ENCODE measurements at places on chromosomes 12 and 14.
A peak's percentile ranks its signal among the peaks of the same experiment; 100 is the strongest.

GRCh38 chr12:46349253-46349652, 23.3 kb downstream of the SLC38A2 start:
- DNase-seq = no peak

GRCh38 chr12:79936670-79937069, 1.8 kb upstream of the PPP1R12A start:
- DNase-seq = no peak

DNA sequence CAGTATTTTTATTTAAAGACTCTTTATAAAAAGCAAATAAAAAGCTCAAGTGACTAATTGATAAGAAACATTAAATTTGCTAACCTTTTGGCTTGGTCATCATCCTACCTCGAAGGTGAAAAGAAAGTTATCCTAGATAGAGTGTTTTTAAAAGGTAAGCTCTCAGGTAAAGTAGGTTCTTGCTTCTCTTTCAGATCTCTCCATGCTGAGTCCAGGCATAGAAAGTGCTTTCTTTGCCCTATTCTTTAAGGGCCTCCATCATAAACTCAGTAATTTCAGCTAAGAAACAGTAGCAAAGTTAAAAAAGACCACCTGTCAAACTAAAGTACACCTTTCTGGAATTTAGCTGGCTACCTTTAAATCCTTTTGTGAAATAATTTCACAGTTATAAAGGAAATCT, 20.6 kb upstream of the ANHX start:
- DNase-seq = no peak

GRCh38 chr12:64633011-64633939, 23.0 kb downstream of the RASSF3 start:
- no peak for DNase-seq

DNA sequence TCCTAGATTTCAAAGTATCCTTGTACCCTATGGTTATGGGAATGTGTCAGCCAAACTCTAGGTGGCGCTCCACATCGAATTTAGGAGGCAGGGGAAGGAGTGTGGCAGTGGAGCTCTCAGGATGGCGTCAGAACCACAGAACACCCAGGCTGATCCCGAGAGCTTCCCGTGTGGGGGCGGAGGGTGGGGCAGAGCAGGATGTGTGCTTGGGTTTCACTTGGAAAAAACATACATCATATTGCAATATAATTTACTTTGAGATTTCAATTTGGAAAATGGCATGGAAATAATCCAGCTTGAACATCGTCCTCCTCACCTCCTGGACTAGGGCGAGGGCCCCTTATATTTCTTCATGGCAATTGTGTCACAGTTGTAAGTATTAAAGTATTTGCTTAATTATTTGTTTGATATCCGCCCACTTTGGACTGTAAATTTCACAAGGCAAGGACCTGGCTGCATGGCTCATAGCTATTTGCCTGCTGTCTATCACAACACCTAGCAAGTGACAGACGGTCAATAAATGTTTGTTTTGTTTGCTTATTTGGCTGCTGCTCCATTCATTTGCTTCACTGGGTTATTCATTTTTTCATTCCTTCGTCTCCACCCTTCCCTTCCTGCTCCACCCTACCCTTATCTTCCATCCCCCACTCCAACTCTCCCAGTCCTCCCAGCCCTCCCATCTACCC, 221.5 kb upstream of the HMGA2 start:
- DNase-seq = no peak

DNA sequence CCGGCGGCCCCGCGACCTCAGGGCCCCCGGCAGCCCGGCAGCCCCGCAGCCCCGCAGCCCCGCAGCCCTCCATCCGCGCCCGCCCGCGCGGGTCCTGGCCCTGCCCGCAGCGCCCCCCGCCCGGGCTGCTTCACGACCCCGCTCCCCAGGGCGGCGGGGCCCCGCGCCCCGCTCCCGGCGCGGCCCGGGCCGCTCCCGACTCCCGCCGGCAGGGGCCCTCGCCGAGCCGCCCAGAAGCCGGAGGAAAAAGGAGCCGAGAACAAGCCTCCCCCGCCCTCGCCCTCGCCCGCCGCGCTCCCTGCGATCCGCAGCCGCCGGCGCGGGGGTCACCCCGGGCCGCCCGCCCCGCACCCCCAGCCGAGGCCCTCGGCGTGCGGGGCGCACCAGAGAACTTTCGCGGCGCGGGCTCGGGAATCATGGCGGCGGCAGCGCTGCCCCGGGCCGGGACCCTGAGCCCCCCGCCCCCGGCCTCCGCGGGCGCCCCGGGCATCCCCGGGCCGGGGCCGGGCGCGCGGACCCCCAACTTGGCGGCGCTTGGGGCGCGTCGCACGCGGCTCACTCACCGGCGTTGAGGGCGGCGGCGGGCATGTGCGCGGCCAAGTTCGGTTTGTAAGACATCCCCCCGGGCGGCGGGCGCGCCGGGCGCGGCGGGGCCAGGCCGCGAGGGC, 521 bp downstream of the CDK2AP1 start:
- peak; percentile 43 for DNase-seq

DNA sequence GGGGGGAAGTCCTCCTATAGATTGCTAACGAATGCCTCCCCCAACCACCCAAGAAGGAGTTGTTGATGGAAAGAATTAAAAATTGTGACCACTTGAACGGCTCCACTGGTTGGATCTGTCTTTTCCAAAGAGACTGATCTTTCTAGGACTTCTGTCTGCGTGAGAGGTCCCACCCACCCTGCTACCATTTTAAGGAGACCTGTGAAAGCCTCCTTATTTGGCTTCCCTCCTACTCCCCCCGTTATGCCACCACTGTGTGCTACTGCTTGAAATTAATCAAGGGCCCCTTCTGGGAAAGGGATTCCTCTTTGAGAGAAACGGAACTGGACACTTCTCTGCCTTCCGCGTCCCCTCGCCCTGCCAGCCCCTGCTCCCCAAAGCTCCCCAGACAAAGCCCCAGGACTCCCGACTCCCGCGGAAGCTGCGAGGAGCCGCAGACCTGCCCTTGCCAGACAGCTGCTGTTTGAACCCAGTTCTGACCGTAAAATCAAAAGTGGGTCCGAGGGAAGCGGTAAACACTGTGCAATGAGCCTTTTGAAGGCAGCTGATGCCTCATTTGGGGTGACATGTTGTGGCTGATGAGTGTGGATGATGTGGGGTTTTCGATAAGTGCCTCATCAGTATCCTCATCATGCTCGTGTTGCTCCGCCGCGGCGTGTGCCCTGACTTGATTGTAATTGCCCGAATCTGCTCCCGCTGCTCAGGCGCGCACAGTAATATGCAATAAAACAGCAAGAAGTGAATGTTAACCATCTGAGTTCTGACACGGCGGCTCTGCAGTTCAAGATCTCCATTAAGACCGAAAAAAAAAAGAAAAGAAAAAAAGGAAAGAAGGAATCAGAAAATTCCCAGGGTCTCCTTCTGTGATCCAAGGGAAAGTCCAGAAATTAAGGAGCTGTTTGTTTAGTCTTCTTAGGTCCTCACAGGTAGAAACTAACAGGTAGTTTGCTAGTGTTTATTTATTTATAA, 48.2 kb downstream of the MBIP start:
- no peak for DNase-seq

DNA sequence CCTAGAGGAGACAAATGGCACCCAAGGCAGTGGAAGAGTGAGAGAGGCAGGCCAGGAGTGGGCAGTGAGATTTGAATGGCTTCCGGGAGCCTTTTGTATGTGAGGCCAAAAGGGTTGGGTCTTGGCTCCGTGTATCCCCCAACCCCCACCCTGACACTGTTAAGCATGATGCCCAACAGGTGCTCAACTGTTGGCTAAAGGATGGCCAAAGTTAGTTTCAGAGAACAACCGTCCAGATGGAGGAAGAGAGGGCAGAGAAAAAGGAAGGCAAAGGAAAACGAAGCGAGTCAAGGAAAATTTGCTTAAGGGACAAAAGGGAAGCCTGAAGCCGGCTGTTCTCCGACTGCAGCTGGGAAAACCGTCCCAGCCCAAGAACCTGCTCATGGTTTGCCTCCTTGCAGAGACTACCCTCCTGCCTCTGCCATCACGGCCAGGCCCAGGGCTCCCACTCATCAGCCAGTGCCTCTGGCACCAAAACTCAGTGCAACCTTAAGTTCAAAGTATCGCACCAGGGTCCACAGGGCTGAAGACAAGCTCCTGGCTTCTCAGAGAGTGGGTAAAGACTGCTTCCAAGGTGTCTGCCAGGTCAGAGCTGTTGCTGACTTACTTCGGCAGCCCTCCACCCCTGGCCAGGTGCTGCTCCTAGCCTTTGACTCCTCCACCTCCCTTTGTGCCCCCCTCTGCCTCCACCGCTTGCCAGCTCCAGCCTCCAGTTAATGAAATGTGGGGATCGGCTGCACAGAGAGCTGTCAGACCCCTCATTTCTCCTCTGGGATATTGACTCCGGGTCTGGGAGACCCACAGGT, 4.2 kb upstream of the C1QL4 start:
- no peak for DNase-seq

DNA sequence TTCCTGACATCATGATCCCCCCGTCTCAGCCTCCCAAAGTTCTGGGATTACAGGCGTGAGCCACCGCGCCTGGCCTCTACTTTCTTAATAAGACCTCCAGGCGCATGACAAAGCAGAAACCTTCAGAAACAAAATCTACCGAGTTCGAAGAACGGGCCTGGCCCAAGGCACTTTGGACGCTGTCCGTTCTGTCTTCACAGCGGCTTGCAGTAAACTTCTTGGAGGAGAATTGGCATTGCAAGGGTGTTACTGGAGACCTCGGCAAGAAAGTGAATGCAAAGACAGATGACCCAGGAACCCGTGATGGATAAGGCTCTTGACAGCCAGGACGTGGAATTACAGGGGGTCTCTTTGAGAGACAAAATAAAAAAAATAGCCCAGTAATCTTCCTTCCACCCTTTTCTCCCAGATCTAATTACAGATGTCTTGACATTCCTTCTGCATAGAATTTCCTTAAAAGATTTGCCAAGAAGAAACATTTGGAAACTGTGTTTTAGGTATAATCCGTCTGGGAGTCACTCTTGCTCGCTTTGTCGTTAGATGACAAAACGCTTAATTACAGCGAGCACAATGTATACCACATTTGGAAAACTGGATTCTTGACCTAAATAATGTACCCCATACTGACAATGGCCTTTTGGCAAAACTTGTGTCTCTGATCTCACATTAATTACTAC, 83.2 kb upstream of the TBX3 start:
- DNase-seq = no peak

DNA sequence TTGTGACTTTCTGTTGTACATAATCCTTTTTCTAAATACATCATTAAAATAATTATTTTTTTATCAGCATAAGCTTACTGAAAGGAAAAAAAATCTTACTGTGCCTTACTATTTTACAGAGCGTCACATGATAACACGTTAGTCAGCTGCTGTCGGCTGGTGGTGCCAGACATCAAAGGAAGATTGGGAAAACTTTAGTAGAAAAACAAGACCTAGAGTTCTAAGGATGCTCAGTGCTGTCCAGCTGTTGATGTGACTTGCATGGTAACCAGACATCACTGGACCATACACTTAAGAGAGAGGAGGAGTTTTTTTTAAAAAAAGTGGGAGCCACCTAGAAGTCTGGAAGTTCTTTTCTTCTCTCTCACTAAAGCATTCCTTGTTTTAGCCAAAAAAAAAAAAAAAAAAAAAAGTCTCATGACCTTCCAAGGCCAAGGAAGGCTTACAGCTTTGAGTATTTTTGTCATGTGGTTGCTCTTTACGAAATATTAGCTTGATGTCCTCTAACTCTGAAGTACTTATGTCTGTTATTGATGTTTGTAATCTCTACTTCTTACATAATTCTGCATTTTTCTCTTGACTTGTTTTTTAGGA, 4.5 kb downstream of the RASSF8 start:
- DNase-seq = no peak

- DNase-seq = no peak
Measured at GRCh38 chr12:25200703-25201102, 5.7 kb downstream of the ETFRF1 start.

DNA sequence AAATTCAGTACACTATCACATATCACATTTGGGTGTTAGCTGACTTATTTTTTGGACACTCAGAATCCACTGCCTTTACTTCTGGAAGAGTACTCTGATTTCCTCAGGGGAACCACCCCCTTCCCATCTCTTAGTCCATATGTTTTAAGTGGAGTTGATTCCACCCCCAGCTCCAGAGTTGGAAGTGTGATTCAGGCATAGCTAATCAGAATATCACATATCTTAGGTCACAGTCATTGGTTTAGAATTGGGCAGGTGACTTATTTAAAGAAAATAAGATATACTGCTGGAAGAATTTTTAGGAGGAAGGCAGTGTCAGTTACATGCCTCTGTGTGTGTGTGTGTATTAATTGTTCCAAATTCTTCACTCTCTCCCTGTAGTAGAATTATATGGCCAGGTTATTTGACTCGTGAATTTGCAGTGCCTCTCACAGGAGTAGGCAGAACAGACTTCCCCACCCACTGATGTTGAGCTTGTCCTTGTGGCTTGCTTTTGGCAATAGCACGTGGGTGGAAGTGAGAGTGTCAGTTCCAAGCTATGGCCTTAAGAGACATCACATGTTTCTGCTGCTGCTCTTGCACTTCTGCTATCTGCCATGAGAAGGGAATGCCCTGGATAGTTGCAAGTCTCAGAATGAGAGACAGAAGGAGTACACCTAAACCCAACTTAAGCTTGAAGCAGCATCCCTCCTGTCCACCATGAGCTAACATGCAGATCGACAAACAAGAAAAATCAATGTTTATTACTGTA, 6.4 kb upstream of the GAS2L3 start:
- DNase-seq = no peak

GRCh38 chr12:47307680-47308399, 228.1 kb upstream of the AMIGO2 start:
- DNase-seq = peak; percentile 53

DNA sequence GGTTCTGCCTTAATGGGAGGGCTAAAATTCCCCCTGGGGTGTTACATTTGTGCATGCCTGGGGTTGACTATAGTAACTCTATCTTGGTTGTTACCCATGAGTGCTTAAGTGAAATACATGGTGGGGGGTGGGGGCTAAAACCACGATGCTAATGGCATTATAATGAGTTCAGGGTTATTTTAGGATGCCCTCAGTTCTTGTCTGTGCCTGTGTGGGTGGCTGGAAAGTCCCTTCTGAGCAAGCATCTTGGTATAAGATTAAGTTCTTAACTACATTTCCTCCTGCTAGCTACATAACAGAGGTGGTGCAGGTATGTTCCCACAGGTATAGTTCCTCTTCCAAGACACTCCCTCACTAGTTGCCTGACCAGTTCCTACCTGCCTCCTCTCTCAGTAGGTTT, 822.3 kb downstream of the LRFN5 start:
- DNase-seq = no peak

GRCh38 chr14:53306267-53306721, 153.2 kb upstream of the DDHD1 start:
- peak; percentile 8 for DNase-seq

- DNase-seq = no peak
Measured at GRCh38 chr14:50599700-50600444, 39.9 kb downstream of the ATL1 start.

DNA sequence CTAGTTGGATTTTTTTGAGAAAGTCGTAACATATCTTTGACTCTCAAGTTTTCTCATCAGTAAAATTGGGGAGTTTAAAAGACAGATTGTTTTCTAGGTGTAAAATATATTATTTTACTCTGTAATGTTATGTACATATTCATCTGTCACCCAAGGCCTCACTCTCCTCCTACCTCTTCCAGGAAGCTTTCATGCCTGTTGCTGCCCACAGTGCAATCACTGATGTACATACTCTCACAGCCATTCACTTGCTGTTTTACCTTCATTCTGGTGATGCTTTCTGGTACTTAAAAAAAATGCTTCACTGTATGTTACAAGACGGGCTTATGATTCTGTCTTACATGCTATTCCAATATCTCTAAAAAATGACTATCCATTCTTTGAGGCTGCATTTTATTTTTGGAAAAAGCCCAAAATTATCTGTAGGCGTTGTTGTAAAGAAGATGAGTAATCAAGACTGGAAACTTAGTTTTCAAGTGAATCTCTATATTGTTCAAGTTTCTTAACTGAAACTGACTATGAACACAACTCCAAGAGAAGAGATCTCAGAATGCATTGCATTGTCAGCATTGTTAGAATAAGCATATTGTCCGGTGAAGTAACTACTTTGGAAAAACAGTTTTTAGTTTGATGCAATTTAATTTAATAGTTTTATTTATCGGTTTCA, 82.5 kb downstream of the LMO3 start:
- no peak for DNase-seq
